Pancreas (tissue), 10 donors: ENCODE measurements at places on chromosomes 1 and 21. TPM values are rescaled to one million over a fixed set of nuclear protein-coding genes. Genes with fewer than 3 reads are reported as not detected.

NR5A2 gene
- 72.4 TPM for total RNA-seq

APOBEC4 gene
- total RNA-seq: not detected

LAMB3 gene
- total RNA-seq: 2.9 TPM

ANKRD35 gene
- 0.50 TPM for total RNA-seq

PCP4 gene
- 3.5 TPM for total RNA-seq

SPATA1 gene
- 1.4 TPM for total RNA-seq

EXO5 gene
- 3.2 TPM for total RNA-seq

IGSF21 gene
- 1.1 TPM for total RNA-seq

KCNK1 gene
- total RNA-seq: 2.3 TPM

CD247 gene
- total RNA-seq: 0.89 TPM

NFIA gene
- 48.1 TPM for total RNA-seq

ANKRD65 gene
- 2.3 TPM for total RNA-seq

CLDN17 gene
- not detected for total RNA-seq

LRRC71 gene
- not detected for total RNA-seq

SLC44A5 gene
- 0.16 TPM for total RNA-seq

LCE5A gene
- total RNA-seq: not detected

CLCA4 gene
- not detected for total RNA-seq

GREM2 gene
- total RNA-seq: 0.12 TPM

FNDC5 gene
- total RNA-seq: 0.66 TPM

KCNJ15 gene
- total RNA-seq: 25.2 TPM

FAM163A gene
- total RNA-seq: 0.18 TPM

SPRR2G gene
- total RNA-seq: not detected

FAM177B gene
- 0.44 TPM for total RNA-seq

CAMK1G gene
- total RNA-seq: not detected

DNAJC8 gene
- 30.8 TPM for total RNA-seq

CFHR5 gene
- total RNA-seq: not detected

SPATA45 gene
- total RNA-seq: not detected

LMX1A gene
- not detected for total RNA-seq

A3GALT2 gene
- not detected for total RNA-seq

MYBPH gene
- total RNA-seq: not detected

CYP4A11 gene
- total RNA-seq: 0.28 TPM

FCRL4 gene
- not detected for total RNA-seq

GSTM1 gene
- not detected for total RNA-seq
